Left cardiac atrium (tissue), 4 donors: ENCODE measurements at places on chromosomes 16 and 17.

GRCh38 chr16:73846356-73846755, 450.3 kb upstream of the PSMD7 start:
- no peak for DNase-seq

- DNase-seq = peak; percentile 85
These were observed 11.9 kb upstream of the SLC4A1 start for GRCh38 chr17:44279666-44280391.

DNA sequence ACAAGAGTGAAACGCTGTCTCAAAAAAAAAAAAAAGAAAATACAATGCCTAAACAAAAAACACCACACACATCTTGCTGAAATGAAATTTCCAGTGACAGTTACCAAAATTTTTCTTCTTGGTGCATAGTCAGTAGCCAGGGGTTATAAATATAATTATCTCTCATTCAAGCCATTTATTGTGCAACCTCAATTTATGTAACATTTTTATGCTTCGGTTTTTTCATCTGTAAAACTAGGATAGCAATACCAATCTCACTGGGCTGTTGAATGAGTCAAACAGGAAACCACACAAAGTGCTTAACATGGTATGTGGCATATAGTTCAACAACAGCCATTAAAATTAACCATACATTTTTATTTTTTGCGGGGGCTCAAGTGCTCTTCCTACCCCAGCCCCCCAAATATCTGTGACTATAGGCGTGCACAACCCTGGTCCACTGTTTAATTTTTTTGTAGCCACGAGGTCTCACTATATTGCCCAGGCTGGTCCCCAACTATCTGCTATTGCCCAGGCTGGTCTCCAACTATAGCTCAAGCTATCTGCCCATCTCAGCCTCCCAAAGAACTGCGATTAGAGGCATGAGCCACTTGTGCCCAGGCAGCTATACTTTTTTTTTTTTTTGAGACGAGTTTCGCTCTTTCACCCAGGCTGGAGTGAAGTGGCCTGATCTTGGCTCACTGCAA, 2.6 kb downstream of the COG4 start:
- DNase-seq = no peak

DNA sequence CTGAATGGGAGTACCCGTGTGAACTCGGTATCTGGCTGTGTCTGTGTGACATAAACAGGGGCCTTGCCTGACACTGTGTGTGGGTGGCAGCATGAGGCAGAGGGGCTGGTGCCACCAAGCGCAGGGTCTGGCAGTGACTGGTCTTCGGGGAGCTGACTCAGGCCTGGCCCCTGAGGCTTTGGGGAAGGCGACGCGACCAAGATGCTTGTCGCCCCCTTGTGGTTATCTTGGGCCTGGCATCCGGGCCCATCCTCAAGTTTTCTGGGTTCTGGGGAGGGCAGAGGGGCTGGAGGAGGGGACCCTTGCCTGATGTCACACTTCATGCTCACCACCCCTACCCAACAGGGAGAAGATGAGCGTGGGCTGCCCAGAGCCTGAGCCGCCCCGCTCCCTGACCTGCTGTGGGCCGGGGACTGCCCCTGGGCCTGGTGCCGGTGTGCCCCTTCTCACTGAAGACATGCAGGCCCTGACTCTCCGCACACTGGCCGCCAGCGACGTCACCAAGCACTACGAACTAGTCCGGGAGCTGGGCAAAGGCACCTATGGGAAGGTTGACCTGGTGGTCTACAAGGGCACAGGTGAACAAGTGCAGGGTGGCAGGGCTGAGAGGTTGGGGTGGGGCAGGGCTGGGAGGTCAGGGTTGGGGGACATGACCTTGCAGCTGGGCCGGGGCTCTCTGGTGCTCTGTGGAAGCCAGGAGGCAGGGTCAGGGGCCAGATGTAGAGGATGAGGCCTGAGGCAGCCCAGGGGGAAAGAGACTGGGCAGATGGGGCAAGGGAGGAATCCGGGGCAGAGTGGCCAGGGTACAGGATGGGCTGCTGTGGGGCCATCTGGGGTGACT, 24.9 kb downstream of the SBK1 start:
- DNase-seq = peak; percentile 53

DNA sequence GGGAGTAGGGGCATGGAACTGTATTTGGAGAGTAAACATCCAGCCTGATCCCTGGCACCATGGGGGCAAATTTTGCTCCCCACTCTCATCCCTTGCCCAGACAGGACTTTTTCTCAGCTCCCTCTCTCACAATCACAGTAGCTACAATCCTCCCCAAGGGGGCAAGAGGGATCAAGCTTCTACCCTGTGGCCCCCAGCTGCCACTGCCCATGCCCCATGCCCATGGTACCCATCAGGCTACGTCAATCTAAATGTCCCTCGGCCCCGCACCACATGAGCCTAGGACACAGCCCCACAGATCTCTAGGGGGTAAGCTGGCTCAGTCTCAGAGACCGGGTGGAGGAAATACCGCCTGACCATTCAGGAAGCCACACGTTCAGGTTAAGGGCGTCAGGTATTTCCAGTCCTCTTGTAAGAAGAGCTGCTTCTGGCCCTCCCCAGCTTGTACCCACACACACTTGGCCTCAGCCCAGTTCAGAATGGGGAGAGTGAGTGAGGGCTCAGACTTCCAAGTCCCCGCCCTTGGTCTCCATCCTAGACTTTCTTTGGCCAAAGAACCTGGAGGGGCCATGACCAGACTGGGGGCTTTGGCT, 1.8 kb downstream of the CACNB1 start:
- no peak for DNase-seq

DNA sequence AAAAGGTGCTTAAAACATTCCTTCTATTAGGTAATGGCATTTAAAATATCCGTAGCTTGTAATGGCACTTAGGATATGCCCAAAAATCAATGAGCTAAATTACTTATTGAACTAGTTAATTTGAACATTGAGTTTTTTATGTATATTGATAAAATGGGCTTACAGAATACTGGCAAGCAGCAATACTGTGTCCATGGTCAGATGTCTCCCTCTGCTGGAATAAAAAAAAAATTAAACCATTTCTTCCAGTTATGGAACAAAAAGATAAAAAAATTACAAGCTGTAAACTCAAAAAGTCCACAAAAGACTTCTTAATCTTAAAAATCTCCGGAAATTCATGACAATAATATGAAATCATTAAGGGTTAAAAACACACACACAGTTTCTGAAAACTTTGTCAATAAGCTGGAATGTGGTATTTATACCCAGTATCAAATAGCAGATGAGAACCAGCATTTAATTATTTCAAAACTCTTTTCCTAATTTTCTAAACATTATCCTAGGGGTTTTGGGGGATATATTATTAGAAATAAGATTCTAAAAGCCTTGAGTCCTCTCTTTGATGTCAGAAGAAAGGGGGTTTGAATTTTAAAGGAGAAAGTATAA, 21.5 kb upstream of the PSMD7 start:
- DNase-seq = no peak

DNA sequence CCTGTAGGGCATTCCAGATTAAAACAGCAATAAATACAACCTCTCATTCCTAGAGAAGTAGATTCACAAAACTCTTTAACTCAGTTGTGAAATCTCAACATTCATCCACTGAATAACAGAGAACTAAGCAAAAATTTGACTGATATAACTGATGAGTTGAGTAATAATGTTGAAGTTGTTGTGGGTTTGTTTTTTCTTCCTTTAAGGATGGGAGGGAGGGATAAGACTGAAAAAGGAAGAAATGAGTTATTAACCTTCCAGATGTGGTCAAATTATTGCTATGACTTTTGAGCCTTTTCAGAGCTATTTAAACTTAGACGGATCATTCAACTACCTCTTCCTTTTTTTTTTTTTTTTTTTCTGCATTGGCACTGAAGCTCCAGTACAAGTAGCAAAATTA, 38.6 kb downstream of the SKAP1 start:
- DNase-seq = no peak

DNA sequence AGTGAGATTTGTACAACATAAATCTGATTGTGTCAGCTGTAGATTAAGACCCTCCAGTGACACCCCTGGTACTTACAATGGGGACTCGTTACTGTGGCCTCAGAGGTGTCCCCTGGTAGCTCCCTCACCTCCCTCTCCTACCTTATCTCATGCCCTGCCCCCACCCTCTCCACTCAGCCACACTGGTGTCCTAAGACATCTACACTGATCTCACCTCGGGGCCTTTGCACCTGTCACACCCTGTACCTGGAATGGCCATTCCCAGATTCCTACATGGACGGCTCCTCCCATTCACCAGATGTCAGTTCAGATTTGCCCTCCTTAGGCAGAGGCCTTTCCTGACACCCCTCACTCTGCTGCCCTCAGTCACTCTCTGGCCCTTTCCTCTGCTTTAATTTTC, 319.3 kb downstream of the CPPED1 start:
- DNase-seq = no peak

DNA sequence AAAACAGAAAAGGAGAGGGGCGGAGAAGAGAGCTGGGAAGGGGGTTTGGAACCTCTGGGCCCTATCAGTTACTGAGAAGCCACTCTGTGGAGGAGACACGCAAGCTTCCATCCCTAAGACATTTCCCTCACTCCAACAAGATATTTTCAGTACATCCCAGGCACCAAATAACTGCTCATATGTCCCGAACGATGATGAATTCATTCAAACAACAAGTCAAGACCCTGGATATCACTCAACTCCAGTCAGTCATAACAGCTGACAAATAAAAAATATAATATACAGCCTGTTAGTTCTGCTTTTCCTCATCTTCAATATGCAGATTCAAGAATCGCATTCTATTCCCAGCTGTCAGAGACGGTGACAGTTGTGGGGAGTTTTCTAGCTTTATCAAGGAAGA, 104.0 kb upstream of the ZFHX3 start:
- DNase-seq = no peak

DNA sequence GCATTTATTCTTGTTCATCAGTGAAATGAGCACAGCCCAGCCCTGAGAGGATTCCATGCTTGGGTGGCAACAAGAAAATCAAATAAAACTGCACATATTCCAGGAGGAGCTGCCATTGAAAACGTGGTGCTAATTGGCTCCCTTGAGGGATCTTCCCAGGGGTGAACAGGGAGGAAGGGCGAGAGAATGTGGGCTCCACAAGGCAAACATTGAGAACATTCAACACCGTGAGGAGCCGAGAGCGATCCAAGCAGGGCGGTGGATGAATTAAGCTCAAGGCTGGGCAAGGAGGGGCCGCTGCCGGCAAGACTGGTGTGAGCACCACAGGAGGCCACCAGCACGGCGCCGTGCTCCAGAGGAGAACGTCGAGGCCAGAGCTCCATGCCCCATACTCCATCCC, 166.9 kb downstream of the C16orf95 start:
- no peak for DNase-seq

DNA sequence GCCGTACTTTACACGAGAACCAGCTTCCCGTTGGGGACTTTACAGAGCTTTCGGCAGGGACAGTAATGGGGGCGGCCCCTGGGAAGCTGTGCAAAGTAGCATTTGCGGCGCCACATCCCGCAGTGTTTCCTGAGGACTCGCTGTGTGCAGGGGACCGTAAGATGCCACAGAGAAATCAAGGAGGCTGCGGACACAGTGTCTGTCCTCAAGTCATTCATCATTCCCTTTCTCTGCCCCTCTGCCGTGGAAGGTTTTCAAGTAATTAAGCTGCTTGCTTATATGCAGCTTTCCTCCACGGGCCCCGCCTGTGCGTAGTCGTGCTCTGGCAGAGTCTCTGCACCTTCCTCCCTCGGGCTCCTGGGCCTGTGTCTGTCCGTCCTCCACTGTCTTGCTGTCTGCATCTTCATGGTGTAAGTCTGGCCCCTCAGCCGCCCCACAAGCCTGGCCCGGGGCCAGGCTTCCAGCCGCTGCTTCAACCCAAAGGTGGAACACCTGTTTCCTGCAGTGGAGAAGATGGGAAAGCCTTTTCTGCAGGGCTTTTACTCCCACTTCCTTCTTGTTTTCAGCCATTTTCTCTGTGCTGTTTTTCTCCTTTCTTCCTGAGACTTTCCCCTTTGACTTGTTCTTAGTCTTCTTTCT, 216.9 kb upstream of the CHMP6 start:
- DNase-seq = no peak

- no peak for DNase-seq
These were observed 8.5 kb downstream of the TBKBP1 start for GRCh38 chr17:47702391-47702995.

GRCh38 chr16:75377729-75378386, 55.4 kb downstream of the CFDP1 start:
- no peak for DNase-seq

GRCh38 chr17:19363460-19364035, 1.0 kb upstream of the B9D1 start:
- peak; percentile 14 for DNase-seq

- DNase-seq = no peak
These were observed 162.7 kb upstream of the ZNF267 start for GRCh38 chr16:31710880-31711279.

DNA sequence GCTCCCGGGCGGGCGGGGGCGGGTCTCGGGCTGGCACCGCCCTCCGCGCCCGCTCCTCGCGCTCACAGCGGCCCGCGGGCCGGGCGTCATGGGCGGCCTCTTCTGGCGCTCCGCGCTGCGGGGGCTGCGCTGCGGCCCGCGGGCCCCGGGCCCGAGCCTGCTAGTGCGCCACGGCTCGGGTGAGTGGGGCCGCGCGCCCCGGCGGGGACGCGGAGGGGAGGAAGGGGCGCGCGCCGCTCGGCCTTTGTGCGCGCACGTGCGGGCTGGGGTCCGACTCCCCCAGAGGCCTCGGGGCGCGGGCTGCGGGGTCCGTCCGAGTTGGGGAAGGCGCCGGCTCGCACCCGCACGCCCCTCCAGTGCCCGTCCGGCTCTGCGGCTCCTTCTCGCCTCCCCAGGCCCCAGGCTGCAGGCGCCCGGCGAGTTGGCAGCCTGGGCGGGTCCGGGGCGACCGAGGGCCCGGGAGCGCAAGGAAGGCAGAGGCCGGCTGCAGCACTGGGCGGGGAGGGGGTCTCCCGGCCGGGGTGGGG, at the start of gene NME4:
Gene NME4 (plus strand): TSS at position 65 of the 527 bp plus-strand sequence. CDS start 24 bp downstream, at position 89.
- DNase-seq = peak; percentile 52

DNA sequence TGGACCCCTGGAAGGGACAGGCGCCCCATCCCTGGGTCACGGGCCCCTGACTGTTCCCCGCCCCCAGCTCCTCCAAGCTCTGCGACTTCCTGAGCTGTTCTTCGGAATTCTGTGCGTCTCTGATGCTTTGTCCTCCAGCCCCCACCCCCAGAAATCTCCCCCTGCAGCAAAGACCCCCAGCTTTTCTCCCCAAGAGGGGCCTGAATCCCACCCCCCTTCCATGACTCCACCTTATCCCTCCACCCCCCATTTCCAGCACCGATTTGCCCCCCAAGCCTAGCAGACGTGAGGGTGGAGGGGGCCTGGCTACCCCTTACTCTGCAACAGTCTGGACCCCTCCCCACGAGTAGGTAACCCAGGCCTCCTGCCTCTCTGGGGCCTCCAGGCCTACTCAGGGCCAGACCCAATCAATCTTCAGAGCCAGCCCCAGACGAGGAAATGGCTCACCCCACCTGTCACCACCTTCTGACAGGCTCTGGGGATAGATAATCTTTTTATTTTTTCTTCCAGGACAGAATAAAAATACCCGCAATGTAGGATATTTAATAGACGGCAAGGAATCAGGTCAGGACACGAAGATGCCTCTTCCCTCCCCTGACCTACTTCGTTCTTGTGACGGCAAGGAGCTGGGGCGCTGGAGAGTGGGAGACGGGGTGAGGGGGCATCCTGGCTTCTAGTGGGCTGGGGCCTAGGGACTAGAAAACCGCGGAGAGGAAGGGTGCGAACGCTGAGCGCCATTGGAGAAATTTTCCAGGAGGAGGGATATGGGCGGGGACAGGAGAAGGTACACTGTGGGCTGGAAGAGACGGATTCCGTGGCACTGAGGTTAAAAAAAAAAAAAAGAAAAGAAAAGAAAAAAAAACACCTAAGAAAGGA, 744 bp upstream of the PLXDC1 start:
- DNase-seq = no peak
